ENCODE measurements at places on chromosomes 1 and 21.

- DNase-seq = no peak
Observed at GRCh38 chr1:89503690-89504089, 20.9 kb upstream of the LRRC8B start.

DNA sequence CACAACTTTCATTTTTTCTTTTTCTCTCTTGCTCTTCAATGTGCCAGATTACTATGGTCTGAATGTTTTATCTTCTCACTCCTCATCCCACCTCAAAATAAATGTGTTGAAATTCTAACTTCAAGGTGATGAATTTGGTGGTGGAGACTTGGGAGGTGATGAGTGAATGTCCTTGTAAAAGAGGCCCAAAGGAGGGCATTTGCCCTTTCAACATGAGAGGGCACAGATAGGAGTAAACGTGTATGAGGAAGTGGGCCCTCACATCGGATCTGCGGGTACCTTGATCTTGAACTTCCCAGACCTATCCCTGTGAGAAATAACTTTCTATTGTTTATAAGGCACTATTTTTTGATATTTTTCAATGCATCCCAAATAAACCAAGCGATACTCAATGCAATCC is 412.3 kb upstream of the ADGRL2 start:
- DNase-seq = no peak

GRCh38 chr1:162725301-162725837 is 65.1 kb upstream of the HSD17B7 start:
- no peak for DNase-seq

DNA sequence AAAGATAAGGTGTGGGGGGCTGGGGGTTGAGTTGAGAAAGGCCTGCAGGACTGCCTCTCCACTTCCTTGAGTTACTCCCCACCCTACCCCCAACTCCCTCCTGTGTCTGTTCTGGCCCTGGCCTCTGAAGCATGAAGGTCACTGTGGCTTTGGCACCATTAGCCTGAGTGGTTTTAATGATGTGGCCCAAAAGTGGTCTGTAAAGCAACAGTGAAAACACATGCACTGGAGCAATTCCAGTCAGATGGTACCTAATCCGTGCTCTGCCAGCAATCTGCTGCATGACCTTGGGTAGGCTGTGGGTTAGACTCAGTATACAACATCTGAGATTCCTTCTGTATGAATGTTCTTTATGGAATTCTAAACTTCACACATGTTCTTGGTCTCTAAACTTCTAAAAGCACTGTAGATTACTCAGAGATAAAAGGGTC is 86.5 kb upstream of the ATP1A1 start:
- DNase-seq = no peak

DNA sequence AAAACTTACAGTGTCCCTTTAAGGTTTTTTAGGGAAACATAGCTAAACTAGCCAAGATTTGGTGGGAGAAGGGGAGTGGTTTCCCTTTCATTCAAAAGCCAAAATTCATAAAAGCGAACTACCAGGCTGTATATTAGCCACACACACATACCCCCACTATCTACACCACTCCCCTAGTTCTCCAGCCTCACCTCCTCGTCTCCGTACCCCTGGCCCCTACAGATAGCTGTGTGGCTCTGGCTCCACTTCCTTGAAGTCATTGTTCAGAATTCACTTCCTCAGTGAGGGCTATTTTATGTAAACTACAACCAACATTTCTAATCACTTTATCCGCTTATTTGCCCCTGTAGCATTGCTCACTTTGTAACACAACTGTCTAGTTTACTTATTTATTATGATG is 5.3 kb upstream of the DPH5 start:
- DNase-seq = no peak

DNA sequence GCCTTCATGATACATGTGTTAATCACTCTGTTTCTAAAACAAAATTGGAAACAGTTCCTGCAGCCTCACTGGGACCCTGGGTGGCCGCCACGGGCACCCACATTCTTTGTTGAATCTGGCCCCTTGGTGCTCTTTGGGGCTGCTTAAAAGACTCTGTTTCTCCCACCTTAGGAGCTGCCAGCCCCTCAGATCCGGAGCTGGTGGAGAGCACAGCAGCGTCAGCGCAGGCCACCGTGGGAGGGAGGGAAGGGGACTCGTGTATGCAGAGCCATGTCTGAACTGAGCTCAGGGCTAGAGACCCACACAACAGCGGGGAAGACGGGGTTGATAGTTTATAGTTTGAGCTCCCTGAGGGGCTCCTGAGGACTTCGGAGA is 121.2 kb downstream of the CNIH3 start:
- peak; percentile 37 for DNase-seq

GRCh38 chr21:41207401-41208375 is 39.7 kb downstream of the BACE2 start:
- no peak for DNase-seq

GRCh38 chr21:35020902-35021301 is 28.2 kb downstream of the RUNX1 start:
- no peak for DNase-seq

DNA sequence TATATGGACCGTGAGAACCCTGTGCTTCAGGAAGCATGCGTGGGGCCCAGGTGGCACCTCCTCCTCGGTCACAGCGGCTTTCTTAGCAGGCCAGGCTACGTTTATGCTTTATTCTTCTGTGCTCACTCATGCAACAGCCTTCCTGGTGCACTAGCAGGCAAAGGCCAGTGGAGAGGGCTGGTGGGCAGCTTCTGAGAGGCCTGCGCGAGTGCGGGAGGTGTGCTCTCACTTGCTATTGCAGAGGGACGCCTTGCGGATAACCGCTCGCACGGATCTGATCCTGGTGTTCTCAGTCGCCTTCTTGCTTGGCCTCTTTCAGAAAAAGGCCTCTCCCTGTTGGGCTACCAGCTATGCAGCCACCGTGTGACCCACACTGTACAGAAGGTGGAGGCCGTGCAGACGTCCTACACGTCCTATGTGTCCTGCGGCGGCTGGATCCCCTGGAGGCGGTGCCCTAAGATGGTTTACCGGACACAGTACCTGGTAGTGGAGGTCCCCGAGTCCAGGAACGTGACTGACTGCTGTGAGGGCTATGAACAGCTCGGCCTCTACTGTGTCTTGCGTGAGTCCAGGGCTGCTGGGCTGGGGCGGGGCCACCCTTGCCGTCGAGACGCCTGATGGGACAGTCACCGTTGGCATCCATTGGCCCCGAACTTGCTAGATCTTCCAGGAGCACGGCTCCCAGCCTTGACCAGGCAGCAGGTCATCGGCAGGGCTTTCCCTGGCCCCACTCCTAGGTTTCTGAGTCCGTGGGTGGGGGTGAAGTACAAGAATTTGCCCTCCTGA is 4.8 kb downstream of the UMODL1 start:
- no peak for DNase-seq

DNA sequence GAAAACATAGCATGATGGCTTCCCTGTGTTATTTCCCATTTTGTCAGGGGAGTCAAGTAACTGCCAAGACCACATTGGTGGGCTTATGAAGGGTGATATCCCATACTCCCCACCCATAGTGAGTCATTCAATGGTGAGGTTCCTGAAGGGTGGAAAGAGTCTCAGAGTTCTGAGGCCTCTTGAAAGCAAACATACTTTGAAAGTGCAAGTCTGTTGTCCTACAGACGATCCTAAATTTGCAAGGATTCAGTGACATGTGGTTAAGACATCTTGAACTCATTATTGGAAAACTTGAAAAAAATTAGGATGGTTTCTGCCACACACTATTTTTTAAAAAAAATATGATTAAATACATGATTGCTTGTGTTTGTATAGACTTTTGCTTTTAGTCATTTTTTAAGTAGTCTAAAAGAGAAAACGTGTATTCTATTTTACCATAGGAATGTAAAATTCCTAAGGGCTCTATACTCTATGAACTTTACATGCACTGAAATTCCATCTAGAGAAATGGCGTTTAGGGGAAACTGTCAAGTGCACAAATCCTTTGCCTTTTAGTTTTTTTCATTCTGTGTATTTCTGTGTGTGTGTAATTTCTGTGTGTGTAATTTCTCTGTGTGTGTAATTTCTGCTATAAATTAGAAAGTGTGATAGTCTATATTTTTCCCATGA is 225.5 kb upstream of the ADAMTS5 start:
- no peak for DNase-seq

- peak; percentile 74 for DNase-seq
Observed at GRCh38 chr1:233614173-233614742, 352 bp downstream of the KCNK1 start.

- peak; percentile 32 for DNase-seq
Observed at GRCh38 chr1:50735443-50735842, 224.6 kb downstream of the FAF1 start.

All from H7 (cell line).